Kidney (tissue), 22 donors: ENCODE measurements at places on chromosomes 13 and 19. TPM values are rescaled to one million over a fixed set of nuclear protein-coding genes. Genes with fewer than 3 reads are reported as not detected.

- DNase-seq = no peak
- H3K36me3 ChIP-seq = no peaks in the 10 kb centered on the region
Measured at GRCh38 chr19:17677002-17677401, 11.2 kb downstream of the UNC13A start.

- H3K27me3 ChIP-seq = no peaks in the 10 kb centered on the region
- no peak overlapping the region for H3K27ac ChIP-seq
- no peaks in the 10 kb centered on the region for H3K36me3 ChIP-seq
- no peaks in the 10 kb centered on the region for H3K4me1 ChIP-seq
Measured at GRCh38 chr13:113407531-113408393, 43.8 kb upstream of the GRTP1 start.

DNA sequence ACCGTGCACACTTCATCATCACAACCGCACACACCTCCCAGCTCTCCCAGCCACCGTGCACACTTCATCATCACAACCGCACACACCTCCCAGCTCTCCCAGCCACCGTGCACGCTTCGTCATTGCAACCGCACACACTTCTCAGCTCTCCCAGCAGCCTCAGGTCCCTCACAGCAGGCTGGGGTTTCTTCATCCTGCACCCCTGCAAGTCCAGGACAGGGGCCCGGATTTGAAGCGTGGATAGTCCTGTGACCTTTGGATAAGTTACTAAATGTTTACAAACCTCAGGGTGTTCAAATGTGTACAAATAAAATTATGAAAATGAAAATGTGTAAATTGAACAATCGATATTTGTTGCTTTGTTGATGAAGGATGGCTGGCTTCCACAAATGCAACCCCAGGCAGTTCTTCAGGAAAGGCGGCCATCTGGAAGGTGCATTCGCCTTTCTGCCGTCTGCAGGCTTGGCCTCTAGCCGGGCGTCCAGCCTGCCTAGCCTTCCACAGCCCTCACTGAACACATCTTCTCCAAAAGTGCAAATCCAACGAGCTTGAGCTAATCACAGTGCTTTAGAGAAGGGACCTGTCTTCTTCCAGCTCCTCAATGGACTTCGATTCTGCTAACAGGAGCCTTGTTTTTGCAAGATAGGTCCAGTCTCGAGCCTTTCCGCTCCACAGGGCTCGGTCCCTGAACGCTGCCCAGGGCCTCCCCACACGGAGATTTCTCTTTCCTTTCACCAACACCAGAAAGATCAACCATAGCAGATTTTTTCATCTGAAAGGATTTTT, 74.2 kb downstream of the SPACA7 start:
- no peak overlapping the region for H3K4me3 ChIP-seq
- H3K27me3 ChIP-seq = no peaks in the 10 kb centered on the region
- H3K27ac ChIP-seq = no peak overlapping the region
- DNase-seq = no peak
- no peaks in the 10 kb centered on the region for H3K4me1 ChIP-seq

DNA sequence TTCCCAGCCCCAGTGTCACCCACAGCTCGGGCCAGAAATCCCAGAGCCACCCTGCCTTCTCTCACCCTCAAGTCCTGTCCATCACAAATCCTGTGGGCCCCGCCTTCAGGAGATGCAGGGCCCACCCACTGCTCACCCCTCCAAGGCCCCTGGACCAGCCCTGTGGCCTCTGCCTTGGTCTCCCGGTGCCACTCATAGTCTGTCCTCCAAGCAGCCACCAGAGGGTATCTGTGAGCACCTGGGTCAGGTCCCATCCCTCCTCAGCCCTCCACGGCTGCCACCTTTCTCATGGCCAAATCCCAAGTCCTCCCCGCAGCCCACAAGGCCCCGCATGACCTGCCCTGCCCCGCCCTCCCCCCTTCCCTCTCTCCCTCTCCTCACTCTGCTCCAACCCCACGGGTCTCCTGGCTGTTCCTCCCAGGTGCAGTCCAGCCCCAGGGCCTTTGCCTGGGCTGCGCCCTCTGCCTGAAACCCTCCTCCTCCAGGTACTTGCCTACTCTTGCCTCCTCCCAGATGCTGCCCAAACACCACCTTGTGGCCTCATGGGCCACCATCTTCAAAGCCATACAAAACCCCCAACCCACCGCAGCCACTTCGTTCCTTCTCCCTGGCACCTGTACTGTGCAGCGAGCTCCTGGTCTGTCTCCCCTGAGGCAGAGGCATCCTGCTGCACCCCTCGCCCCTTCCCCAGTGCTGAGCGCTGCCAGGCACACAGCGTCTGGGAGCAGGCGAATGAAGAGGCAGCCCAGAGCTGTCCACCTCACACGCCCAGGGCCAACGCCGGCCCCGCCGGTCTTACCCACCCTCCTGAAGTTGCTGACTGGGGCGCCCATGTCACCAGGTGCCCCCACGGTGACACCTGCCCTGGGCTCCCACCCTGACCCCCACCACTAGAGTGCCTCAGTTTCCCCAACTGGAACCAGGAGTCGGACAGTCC, 13.2 kb upstream of the UQCR11 start:
- no peaks in the 10 kb centered on the region for H3K4me1 ChIP-seq
- H3K27ac ChIP-seq = no peak overlapping the region
- H3K4me3 ChIP-seq = no peak overlapping the region

GRCh38 chr19:307111-307531, 15.9 kb upstream of the PLPP2 start:
- H3K27ac ChIP-seq = no peak overlapping the region
- DNase-seq = no peak
- H3K4me1 ChIP-seq = no peaks in the 10 kb centered on the region

DNA sequence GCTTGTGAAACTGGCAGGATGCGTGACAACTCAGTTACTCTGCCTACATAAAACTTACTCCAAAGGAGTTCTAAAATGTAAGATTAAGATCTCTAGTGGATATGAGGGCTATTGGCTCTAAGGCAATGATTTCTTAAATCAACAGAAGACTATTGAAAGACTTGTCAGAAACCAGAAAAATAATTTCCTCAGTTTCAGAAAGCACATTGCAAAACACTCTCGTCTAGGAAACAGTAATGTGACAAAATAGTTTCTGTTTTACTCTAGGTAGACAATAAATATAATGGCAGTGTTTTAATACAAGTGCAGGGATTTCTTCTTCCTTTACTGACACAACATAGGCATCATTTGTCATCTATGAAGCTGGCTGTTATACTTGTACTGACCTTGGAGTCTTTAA, 230.1 kb downstream of the KCTD12 start:
- H3K36me3 ChIP-seq = no peaks in the 10 kb centered on the region
- no peak overlapping the region for H3K4me3 ChIP-seq
- H3K27ac ChIP-seq = no peak overlapping the region

GRCh38 chr13:109611912-109612691, 174.3 kb downstream of the IRS2 start:
- no peak overlapping the region for H3K27ac ChIP-seq
- no peaks in the 10 kb centered on the region for H3K27me3 ChIP-seq
- no peaks in the 10 kb centered on the region for H3K4me1 ChIP-seq
- no peaks in the 10 kb centered on the region for H3K36me3 ChIP-seq

DNA sequence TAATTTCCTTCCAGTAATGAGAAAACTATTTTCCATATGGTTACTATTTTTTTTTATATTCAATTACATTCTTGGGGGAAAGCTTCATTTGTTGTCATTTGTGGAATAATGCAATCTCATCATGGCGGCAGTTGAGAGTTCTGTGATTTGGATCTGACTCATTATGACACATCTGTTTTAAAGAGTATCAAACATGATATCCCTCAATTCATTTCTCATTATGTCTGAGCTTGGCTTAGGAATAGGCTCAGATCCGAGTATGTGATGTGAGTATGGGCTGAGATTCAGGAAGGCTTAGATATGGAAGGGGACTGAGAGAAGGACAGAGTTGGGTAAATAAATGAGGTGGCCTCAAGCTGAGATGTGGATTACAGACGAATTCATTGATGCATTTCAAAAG, 64.4 kb downstream of the POSTN start:
- no peak for DNase-seq
- H3K4me3 ChIP-seq = no peak overlapping the region
- H3K27ac ChIP-seq = no peak overlapping the region
- no peaks in the 10 kb centered on the region for H3K36me3 ChIP-seq
- no peaks in the 10 kb centered on the region for H3K27me3 ChIP-seq
- H3K4me1 ChIP-seq = no peaks in the 10 kb centered on the region

- H3K4me3 ChIP-seq = no peak overlapping the region
- H3K36me3 ChIP-seq = no peaks in the 10 kb centered on the region
- H3K27ac ChIP-seq = no peak overlapping the region
Measured at GRCh38 chr19:51359294-51359693, 6.9 kb downstream of the ETFB start.

DNA sequence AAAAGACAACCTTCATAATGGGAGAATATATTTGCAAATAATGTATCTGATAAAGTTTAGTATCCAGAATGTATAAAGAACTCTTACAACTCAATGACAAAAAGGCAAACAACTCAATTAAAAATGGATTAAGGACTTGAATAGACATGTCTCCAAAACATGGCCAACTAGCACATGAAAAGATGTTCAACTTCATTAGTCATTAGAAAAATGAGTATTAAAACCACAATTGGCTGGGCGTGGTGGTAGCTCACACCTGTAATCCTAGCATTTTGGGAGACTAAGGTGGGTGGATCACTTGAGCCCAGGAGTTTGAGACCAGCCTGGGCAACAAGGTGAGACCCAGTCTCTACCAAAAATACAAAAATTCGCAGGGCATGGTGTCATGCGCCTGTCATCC, 18.8 kb upstream of the ZMYM5 start:
- no peaks in the 10 kb centered on the region for H3K4me1 ChIP-seq
- DNase-seq = no peak
- no peak overlapping the region for H3K4me3 ChIP-seq
- H3K36me3 ChIP-seq = no peaks in the 10 kb centered on the region
- H3K27ac ChIP-seq = no peak overlapping the region

DNA sequence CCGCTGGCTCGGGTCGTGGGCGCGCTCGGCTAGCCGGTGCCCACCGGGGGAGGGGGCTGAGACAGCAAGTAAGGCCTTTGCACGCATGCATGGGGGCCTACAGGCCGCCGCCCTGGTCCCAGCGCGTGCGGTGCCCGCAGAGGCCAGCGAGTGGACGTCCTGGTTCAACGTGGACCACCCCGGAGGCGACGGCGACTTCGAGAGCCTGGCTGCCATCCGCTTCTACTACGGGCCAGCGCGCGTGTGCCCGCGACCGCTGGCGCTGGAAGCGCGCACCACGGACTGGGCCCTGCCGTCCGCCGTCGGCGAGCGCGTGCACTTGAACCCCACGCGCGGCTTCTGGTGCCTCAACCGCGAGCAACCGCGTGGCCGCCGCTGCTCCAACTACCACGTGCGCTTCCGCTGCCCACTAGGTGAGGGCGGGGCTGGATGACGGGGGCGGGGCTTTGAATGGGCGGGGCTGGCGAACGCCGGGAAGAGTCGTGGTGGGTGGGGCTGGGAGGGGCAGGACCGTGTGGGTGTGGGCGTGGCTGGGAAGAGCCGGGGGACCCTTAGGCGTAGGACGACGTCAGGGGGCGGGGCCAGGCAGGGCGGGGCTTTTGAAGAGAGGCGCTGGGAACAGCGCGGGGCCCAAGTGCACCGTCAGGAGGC, 2.1 kb downstream of the CILP2 start:
- peak; percentile 93 for DNase-seq
- H3K27ac ChIP-seq = no peak overlapping the region
- H3K4me1 ChIP-seq = peaks cover 5% of the 10 kb centered on the region
- peaks cover 18% of the 10 kb centered on the region for H3K27me3 ChIP-seq

The CADM4 gene
- 25.3 TPM for total RNA-seq

The ZNF583 gene
- total RNA-seq = 7.2 TPM

The SLC25A41 gene
- 0.28 TPM for total RNA-seq

The C19orf73 gene
- total RNA-seq = 0.82 TPM

The IL12RB1 gene
- total RNA-seq = 3.2 TPM
